Pancreas (tissue), 10 donors: ENCODE measurements at places on chromosomes 12 and 14. TPM values are rescaled to one million over a fixed set of nuclear protein-coding genes. Genes with fewer than 3 reads are reported as not detected.

CEP83 gene
- 7.0 TPM for total RNA-seq

GDF11 gene
- 3.5 TPM for total RNA-seq

CKAP4 gene
- 26.7 TPM for total RNA-seq

MFAP5 gene
- 14.7 TPM for total RNA-seq

CAPS2 gene
- 3.5 TPM for total RNA-seq

SYCP3 gene
- not detected for total RNA-seq

PAPLN gene
- total RNA-seq = 2.9 TPM

CLEC4C gene
- not detected for total RNA-seq

NTN4 gene
- total RNA-seq = 14.6 TPM

CLBA1 gene
- 8.3 TPM for total RNA-seq

PLA2G1B gene
- 4,900 TPM for total RNA-seq

CRY1 gene
- total RNA-seq = 8.3 TPM

INSM2 gene
- total RNA-seq = not detected

ALX1 gene
- not detected for total RNA-seq

KRT1 gene
- 0.41 TPM for total RNA-seq

FSCB gene
- 0.06 TPM for total RNA-seq

POTEM gene
- not detected for total RNA-seq

CCDC177 gene
- not detected for total RNA-seq
